GM12878 (cell line): ENCODE measurements at places on chromosomes 13 and 19. TPM values are rescaled to one million over a fixed set of nuclear protein-coding genes. Genes with fewer than 3 reads are reported as not detected.

DNA sequence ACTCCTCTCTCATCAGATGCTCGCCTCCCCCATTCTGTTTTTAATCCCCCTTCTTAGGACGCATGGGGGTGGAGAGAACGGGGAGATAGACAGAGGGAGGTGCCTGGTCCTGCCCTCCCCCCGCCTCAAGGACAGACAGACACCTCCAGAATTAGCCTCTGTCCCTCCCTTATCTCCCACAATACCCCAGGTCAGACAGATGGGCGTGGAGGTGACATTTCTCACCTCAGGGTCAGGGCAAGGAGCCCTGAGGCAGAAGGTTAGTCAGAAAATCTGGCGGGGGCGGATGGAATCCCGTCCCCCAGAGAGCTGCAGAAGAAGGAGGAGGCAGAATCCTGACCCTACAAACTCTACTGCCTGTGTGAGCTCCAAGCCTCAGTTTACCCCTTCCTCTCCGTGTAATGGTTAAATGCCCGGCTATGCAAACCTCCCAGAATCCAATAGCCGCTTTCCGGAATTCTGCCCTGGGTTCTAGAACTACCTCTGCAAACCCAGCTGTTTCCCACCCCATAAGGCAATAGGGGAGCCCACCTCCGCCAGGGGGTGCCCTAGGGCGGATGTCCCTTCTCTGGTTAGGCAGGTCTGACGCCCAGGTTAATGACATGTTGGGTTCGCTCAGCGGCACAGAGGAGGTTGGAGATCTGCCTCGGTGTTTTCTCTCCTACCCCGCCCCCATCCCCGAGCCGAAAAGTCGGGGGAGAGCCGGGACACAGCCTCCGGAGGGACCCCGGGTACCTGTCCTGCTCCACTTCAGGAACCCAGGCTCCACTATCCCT lies 900 bp downstream of the PPP1R13L start:
- no peak for DNase-seq

DNA sequence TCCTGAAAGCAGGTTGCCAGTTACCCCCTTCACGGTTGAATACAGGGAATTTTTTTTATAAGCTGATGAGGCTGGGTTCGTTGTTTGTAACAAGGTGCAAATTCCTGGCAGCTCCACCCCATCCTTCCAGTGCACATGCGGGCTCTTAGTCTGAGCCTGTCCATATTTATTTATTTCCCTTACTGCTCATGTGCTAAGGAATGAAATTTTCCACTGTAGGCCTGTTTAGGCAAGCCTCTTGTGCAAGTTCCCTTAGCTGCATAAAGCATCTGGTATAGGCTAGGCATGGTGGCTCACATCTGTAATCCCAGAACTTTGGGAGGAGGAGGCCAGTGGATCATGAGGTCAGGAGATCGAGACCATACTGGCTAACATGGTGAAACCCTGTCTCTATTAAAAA lies 560.9 kb upstream of the PCDH9 start:
- no peak for DNase-seq

- no peak for DNase-seq
Observed at GRCh38 chr19:32869966-32870573, 503 bp upstream of the SLC7A9 start.

- no peak for DNase-seq
Observed at GRCh38 chr19:55654868-55655647, at the start of gene U2AF2. U2AF2 (plus strand) TSS chr19:55655035; CDS start chr19:55655105, 70 bp downstream.

DNA sequence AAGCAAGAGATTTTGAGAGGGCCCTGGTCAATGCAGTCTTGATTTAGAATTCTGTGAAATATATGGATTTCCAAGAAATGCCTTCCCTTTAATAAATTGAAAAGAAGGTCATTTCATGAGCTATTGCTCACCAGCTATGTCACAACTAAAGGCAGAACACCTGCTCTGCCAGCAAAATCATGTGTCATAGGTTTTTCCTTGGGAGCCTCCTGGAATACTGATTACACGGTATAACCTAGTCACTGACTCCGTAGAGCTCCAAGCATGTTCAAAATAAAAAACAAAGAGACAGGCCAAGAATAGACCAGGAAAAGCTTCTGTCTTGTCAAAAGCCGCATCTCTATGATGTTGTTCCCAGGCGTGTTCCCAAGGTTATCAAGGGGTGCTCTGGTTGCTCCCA lies 45.5 kb downstream of the HSPH1 start:
- no peak for DNase-seq

- no peak for DNase-seq
Observed at GRCh38 chr19:14150770-14151661, 14.6 kb upstream of the ASF1B start.

DNA sequence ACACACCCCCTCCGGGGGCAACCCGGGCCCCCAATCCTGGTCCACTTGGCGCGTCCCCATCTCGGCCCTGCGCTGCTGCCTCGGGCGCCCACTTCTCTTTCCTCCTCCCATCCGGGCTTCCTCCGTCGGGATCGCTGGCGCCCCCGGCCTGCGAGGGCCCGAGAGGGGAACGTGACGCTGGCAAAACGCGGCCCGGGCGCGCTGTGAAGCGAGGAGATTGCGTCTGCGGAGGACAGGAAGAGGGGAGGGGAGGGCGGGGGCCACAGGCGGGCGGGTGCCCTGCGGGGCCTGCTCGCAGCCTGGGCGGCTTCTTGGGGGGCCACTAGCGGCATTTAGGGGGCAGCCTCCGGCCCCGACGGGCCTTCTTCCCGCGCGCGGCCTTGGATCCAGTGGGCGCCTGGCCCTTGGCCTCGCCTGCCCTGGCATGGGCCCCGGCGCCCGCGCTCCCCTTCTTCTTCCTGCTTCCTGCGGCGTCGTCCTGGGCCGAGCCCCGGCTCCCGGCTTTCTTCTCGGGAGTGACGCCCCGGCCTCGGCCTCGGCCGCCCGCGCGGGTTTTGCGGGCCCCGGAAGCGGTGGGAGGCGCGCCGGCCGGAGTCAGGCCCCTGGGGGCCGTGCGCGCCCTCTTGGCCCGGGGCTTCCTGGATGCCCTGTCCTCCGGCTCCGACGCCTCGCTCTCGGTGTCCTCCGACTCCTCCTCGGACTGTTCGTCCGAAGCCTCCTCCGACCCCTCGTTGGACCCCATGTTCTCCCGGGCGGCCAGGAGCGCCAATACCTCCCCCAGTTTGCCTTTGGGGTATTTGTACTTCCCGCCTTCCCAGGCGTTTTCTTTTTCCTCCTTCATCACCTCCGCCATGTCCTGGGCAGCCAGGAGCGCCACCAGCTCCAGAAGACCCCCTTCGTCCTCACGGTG lies 2.2 kb downstream of the PNMA8B start:
- no peak for DNase-seq

GRCh38 chr19:843180-843835 lies 2.5 kb downstream of the PRTN3 start:
- no peak for DNase-seq

Gene KLK5
- total RNA-seq = not detected in 2 replicates

Gene LRRC4B
- not detected in 2 replicates for total RNA-seq

Gene SYT5
- not detected in 2 replicates for total RNA-seq

Gene DIRAS1
- 0.18 and 0.48 TPM in 2 replicates for total RNA-seq

Gene FLT3LG
- 9.5 and 10.3 TPM in 2 replicates for total RNA-seq

Gene TMEM221
- not detected in 2 replicates for total RNA-seq

Gene LAIR2
- not detected in 2 replicates for total RNA-seq

Gene SLC17A7
- 0.08 TPM in 2 replicates for total RNA-seq
